ENCODE measurements at places on chromosomes 6 and 20.

GRCh38 chr20:19976595-19977372, 40.4 kb upstream of the NAA20 start:
- DNase-seq: no peak

DNA sequence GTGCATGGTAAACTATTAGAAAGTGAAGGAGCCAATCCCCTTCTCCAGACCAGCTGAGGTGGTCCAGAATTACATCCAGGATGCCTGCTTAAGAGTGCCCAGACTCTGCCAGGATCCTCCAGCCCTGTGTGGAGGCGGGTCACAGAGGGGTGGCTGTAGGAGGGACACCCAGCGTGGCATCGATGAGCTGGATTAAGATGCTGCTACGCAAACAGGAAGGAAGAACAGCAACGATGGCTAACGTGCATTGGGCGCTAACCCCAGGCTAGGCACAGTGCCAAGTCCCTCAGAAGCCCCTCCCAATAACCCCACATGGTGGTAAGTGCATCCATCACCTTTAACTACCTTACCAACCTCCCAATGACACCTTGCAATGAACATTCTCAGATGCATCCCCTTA, 63.9 kb upstream of the MRPS10 start:
- DNase-seq: no peak

DNA sequence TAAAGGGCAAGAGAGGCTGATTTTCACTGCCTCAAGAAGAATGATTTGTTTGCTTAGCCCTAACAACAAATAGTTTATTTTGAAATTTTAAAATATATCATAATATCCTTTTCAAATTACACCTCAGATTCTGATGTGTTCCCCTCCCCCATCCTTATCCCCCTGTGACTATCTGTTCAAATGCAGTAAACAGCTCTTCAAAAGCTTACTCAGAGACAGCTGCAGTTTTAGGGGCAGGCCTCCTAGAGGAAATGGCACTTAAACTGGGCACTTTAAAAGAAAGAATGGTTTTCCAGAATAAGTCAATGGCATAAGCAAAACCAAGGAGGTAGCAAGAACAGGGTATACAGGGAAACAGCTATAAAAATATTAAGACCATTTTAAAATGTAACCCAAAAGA, 118.6 kb upstream of the UST start:
- DNase-seq: no peak

DNA sequence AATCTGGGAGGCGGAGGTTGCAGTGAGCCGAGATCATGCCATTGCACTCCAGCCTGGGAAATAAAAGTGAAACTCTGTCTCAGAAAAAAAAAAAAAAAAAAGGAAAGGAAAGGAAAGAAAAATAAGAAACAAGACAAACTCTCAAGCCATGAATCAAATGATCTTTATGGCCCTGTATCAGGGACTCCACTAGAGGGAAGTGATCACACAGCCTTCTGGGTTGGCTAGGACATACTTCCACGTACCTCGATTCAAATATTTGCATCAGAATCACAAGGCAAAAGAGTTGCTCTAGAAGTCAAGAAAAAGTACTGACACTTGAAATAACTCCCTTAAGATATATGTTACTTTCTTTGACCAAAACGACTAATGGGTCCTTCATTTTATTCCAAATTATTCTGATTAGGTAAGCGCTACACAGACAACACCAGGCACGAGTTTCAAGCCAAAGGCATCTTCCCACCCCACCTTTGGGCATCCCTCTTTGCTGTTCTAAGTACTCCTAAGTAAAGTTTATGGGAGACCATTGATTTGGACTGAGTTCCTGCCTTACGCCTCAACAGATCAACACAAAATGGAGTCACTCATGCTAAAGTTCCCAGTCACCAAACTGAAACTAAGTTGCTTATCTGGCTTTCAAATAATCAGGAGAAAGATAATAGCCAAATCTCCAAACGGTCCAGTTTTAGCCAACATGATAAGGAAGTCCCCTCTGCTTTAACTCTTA, 77.5 kb upstream of the NT5E start:
- DNase-seq: no peak

DNA sequence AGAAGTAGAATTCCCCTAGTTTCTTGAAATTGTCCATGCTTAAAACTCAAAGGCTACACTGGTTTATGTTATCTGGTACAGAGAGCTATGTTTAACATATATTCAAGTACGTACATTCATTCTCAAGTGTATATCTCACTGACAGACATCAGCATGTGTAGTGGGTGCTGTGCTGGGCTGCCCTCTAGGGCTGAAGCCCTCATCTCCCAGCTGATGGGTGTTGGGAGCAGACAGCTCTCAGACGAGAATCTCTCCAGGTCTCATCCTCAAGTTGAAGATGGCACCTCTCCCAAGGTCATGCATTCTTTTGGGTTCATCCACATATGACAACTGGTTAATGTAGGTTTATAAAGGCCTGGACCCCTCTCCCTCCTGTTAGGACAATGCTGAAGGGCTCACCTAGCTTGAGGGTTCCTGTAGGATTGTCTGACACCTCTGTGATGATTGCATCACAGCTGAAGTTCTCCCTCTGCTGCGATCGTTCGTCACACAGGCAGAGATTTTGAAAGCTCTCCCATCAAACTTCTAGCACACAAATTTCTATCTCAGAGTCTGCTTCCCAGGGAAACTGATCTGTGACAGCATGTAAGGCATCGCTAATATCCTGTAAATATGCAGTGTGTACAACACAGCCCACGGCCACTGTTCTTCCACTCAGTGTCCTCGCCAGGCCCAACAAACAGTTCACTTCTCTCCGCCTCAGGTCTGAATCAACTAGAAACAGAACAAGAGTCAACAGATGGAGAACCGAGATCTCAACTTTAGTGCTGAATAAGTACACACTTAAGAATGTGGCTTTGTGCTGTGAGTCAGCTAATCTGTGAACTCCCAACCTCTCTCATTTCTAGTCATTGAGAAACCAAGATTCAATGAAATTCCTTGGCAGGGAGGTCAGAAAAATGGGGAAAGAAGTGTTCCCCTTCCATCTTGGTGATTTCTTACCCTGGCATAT, 43.2 kb downstream of the PREP start:
- no peak for DNase-seq

GRCh38 chr20:33992145-33992922, 1.4 kb upstream of the RALY start:
- DNase-seq: no peak

GRCh38 chr6:12637960-12638641, 78.5 kb upstream of the PHACTR1 start:
- DNase-seq: no peak
